SK-N-DZ (cell line): ENCODE measurements at places on chromosomes 4 and X.

DNA sequence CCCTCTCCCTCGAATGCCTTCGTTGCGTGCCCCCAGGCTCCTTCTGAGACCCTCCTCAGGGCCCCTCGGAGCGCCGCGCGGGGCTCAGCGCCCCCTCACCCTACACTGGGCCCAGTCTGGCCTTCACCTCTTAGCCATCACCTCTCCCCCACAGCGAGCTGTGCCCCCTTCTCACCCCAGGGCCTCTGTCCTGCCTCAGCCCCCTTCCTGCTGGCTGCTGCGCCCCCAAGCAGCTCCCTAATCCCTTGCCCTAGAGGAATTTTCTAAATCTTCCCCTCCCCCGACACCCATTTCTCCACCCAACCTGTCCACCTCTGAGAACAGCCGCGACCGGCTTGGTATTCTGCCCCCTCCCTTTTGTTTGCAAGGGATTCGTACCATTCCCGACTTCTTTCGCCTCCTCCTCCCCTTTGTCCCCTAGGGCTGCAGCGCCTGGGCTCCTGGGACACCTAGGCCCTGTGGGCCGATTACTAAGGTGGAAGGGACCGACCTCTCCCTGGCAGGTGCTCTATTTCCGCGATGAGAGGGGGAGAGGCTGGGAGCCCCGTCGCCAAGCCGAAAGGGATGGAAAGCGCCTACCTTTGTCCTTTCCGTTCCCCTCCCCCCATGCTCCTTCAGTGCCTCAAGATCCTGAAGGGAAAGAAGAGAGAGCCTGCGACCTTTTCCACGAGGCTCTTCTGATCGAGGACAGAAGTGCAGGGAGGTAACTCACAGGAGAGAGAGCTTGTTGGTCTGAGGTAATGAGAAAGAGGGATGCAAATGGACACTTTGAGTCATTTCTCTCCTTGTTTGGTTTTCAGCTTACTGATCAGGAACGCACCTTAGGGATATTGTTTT is 10.9 kb downstream of the DLG3 start:
- no peak for DNase-seq

DNA sequence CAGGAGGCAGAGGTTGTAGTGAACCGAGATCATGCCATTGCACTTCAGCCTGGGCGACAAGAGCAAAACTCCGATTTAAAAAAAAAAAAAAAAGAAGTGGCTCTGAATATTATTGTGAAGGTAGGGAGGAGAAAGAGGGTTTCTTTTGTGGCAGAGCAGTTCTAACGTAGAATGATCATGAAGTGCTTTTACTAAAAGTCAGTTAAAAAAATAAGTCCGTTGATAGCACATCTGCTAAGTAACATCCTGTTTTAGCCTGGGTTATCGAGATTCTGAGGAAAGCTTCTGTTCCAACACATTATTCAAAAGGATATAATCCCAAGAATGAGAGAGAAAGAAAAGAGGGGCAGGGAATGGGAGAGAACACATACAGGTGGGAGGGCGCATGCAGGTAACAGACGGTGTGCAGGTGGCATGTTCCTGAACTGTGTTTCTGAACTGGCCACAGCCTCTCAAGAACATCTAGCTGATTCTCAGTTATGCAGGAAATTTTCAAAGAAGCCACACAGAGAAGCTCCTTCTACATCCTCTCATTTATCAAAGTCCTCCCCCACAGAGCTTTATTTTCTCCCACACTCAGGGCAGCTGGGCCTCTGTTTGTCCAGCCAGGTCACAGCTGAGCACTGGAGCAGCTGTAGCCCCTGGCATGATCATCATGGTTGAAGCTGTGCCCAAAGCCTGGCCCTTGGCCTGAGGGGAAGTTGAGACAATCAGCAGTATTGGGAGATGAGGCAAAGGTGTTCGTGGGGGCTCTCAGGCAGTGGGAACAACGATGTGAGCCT is 342.3 kb downstream of the ZNF674 start:
- DNase-seq = no peak

DNA sequence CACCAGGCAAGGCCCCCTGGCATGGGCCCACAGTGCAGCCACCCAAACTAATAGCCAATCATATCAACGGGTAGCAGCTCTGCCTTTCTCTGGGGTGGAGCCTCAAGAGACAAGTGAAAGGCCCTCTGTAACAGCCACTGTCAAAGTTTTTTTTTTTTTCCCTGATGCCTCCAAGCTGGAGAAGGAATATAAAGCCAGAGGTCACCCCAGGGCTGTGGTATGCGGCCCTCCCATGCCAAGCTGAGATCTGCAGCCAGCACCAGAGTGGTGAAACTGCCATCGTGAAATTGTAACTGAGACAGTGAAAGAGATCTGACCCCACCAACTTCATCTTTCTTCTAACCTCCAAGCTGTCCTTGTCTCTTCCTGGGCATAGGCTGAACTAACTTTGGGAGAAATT is 407.0 kb downstream of the KLHL4 start:
- no peak for DNase-seq

DNA sequence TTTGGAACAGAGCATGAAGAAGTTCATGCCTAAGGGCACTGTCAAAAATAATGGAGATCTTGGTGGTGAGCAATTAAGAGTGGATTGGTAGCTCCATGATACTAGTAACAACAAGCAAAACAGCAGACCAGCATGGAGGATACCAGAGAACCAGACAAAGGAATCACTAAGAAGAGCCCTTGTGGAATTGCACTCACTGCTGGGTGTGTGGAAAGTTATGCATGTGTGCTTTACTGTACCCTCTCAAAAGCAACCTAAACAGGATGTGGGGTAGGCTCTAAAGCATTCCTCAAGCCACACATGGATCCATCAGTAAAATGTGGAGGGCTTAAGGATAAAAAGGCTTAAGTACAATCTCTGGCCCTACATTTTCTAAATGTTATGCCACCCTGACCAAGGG is 69.5 kb downstream of the AR start:
- no peak for DNase-seq

- no peak for DNase-seq
Observed at GRCh38 chr4:128298146-128298758, 10.6 kb upstream of the PGRMC2 start.

GRCh38 chr4:175051974-175052373 is 133.8 kb downstream of the ADAM29 start:
- no peak for DNase-seq

- no peak for DNase-seq
Observed at GRCh38 chr4:19033816-19034733, 1012.5 kb upstream of the LCORL start.

DNA sequence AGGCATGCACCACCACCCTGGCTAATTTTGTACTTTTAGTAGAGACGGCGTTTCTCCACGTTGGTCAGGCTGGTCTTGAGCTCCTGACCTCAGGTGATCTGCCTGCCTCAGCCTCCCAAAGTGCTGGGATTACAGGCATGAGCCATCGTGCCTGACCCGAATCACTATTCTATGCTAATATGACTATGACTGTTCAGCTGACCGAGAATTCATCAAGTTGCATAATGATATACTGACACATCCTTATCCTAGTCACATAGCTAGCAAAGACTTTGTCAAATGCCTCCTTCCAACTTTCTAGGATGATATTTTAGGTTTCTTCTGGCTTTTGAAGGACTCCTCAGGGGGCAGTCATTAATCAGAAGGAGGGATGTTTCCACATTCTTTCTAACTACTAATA is 4.8 kb upstream of the GPM6B start:
- DNase-seq = no peak

- no peak for DNase-seq
Observed at GRCh38 chr4:2168469-2169319, 73.2 kb downstream of the HAUS3 start.

GRCh38 chr4:74793757-74794381 is 454 bp downstream of the BTC start:
- DNase-seq = no peak

DNA sequence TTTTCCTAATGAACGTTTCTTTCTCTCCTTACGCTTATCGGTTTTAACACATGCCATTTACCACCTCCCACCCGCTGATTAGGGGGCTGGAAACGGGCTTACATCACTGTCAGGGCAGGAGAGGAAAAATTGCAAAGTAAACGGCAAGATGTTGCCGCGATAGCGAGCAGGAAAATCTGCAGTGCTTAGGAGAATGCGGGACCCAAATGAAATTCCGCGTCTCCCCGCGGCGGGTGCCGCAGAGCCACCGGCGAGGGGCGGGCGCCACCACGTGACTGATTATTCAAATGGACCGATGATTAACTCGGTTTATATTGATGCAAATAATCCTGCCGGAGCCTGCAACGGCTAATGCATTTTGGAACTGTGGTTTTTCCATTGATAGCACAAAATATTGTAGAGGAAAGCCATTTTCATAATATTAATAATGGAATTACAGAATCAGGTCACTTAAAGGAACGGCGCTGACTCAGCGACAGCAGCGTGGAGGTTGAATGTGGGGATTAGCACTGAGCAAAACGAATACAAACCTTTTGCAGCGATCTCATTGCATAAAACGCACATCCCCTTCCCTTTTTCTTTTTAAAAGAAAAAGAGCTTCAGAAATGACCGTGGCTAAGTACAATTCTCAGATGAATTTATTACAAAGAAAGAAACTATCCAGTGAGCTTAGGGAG is 224.2 kb downstream of the STIM2 start:
- peak; percentile 25 for DNase-seq

GRCh38 chrX:131818297-131818936 is 204.7 kb upstream of the STK26 start:
- no peak for DNase-seq

DNA sequence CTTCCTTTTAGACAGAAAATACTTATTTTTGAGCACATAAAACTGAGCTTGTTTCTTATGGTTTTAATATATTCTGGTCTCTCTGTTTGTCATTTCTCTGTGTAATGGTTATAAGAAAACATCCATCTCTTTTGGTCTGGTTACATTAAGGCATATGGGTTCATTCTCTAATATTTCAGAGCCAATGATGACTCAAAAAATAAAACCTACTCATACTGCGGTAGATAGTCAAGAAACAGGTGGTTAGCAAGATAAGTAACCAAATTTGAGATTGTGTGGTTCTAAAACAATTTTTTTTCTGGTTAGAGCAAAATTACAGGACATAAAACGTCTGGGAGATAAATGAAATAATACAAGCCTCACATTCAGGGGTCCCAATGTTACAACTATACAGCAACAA is 654.5 kb downstream of the STIM2 start:
- no peak for DNase-seq

DNA sequence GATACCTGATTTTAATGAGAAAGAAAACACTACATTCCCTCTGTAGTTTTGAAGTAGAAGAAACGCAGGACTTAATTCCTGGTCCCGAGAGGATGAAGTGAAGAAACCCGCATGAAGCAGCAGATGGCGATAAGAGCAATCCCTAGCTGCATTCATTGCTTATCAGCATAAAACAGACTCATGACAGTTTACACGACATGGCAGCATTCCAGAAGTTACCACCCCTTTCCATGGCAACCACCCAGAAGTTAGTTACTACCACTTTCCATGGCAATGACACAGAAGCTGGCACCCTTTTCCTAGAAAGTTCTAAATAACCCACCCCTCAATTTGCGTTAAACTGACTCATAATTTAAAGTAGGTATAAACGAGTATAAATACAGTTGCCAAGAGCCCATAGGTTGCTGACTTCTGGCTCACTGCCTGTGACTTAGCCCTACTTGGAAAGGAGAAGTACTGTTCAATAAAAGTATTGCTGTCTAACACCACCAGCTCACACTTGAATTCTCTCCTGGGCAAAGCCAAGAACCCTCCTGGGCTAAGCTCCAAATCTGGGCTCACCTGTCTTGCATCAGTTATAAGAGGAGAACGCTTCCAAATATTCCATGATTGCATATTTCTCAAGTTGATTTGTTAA is 5.5 kb upstream of the XAGE2 start:
- no peak for DNase-seq

- no peak for DNase-seq
Observed at GRCh38 chr4:143375326-143376073, 38.8 kb downstream of the GAB1 start.

DNA sequence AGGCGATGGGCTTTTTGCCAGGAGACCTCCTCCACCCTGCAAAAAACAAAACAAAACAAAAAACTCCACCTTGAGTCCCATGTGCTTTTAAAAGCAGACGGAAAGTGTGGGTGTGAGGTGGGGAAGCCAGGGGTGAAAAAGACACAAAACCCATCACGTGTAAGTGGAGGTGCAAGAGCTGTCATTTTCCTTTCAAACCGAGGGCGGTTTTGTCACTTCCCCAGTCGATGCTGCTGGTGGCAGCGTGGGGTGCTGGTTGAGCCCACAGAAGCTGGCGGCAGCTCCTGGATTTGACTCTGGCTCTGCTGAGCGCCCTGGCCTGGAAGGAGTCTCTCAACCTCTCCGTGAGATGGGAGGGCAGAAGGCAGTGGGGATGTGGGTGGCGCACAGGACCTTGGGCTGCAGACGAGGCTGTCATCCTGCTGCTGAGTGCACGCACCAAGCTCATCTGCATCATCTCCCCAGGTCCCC is 110.0 kb downstream of the PSAPL1 start:
- DNase-seq = no peak
